Activated CD4-positive, alpha-beta T cell treated with anti-CD3 and anti-CD28 coated beads, Interleukin-2, amount 10 ng/mL, durations not matched to agents 24 days and 14 days (primary cell): ENCODE measurements at places on chromosomes 7 and 10. TPM values are rescaled to one million over a fixed set of nuclear protein-coding genes. Genes with fewer than 3 reads are reported as not detected.

DNA sequence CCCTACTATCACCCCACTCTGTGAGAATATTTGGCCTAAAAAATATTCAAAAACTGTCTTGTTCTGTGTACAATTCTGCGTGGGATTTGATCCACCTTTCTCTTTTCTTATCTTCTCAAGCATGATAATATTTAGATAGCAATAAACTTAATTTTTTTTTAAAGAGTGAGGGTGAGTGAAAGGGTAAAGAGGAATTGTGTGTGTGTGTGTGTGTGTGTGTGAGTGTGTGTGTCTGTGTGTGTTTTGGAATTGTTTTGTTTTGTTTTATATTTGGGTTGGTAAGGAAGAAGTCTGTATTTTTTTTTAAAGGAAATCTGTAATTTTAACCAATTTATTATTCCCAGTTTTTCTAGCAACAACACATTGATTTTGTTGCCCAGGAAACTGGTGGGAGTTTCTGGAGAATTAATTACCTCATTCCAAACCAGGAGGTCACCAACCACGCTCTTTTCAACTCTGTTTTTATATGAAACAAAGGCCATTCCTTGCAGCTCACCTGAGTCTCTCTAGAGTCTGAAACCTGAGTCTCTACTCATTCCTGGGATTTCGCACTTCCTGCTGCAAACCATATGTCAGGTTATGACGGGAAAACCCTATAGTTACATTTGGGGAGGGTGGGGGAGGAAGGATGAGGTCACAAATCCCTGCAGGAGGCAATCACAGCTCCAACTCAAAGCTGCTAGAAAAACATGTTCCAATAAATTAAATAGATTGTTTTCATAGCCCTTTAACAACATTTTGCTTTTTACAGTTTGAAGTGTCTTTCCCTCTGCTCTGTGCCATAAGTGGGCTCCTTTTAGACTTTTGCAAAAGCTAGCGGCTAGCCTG is 38.1 kb upstream of the XPNPEP1 start:
- H3K4me3 ChIP-seq = no peak overlapping the region
- H3K27me3 ChIP-seq = peaks cover 5% of the 10 kb centered on the region
- H3K4me1 ChIP-seq = peaks cover 2% of the 10 kb centered on the region

- no peak overlapping the region for H3K4me3 ChIP-seq
- H3K27me3 ChIP-seq = no peaks in the 10 kb centered on the region
- no peaks in the 10 kb centered on the region for H3K4me1 ChIP-seq
- DNase-seq = no peak
- H3K36me3 ChIP-seq = no peaks in the 10 kb centered on the region
- H3K27ac ChIP-seq = no peak overlapping the region
Measured at GRCh38 chr7:111931016-111931517, 275.1 kb downstream of the DOCK4 start.

- no peak overlapping the region for H3K27ac ChIP-seq
- H3K27me3 ChIP-seq = no peaks in the 10 kb centered on the region
- no peak for DNase-seq
- no peaks in the 10 kb centered on the region for H3K4me1 ChIP-seq
Measured at GRCh38 chr7:92602352-92603088, 12.3 kb upstream of the FAM133B start.

- peaks cover 61% of the 10 kb centered on the region for H3K27me3 ChIP-seq
- H3K4me1 ChIP-seq = peaks cover 4% of the 10 kb centered on the region
- H3K27ac ChIP-seq = no peak overlapping the region
- H3K4me3 ChIP-seq = peak overlapping the region; percentile 34
Measured at GRCh38 chr7:128915841-128916642, 5.5 kb upstream of the KCP start.

DNA sequence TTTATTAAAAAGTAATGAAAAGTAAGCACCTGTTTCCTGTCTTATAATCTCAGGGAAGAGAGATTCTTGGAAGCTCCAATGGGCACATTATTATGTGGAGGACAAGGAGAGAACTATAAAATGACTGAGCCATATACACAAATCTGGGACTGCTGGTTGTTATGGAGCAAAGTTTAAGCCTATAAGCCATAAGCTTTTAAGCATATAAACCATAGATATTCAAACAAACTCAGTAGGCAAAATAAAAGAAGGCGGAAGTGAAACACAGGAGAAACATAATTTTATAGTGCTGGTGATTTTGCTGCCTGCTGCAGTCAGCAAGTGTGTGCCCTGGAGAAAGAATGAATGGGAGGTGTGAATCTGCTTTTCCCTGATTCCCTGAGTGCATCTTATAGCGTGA is 274.4 kb downstream of the KIF20B start:
- no peak overlapping the region for H3K27ac ChIP-seq
- H3K4me1 ChIP-seq = no peaks in the 10 kb centered on the region
- no peaks in the 10 kb centered on the region for H3K27me3 ChIP-seq
- no peaks in the 10 kb centered on the region for H3K36me3 ChIP-seq
- DNase-seq = no peak

DNA sequence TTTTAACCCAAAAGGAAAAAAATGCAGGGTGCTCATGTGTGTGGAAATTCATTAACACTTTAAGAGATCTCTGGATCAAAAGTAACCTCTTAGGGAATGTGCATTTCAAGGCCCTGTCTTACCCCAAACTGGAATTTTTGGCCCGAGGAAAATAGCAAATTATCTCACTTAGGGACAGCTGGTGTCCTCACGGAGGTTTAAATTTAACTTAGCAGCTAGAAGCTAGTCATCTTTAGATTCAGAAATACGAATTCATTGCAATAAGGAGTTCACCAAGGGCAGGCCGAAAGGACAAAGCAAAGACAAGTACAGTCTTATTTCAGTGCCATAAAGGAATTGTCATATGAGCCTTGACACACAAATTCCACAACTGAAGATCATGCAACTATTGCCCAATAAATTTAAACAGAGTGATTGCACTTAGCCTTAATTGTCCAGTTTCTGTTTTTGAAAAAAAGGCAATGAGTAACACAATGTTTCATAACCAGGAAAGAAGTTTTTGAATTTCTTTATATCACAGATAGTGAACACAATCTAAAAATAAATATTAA is 22.4 kb upstream of the SEMA3C start:
- H3K4me1 ChIP-seq = no peaks in the 10 kb centered on the region
- no peaks in the 10 kb centered on the region for H3K27me3 ChIP-seq
- DNase-seq = no peak
- H3K4me3 ChIP-seq = no peak overlapping the region

C7orf57 gene
- 0.14 TPM in 2 replicates for total RNA-seq

- H3K27ac ChIP-seq = peak overlapping the region; percentile 58
- peak overlapping the region; percentile 5 for H3K4me3 ChIP-seq
- DNase-seq = no peak
- H3K36me3 ChIP-seq = peaks cover 88% of the 10 kb centered on the region
Measured at GRCh38 chr10:100357059-100357858, 10.2 kb downstream of the SCD start.

AKR1B15 gene
- total RNA-seq = not detected in 2 replicates

SLC29A4 gene
- total RNA-seq = 1.1 and 1.8 TPM in 2 replicates

SPDYE3 gene
- not detected in 2 replicates for total RNA-seq

DNA sequence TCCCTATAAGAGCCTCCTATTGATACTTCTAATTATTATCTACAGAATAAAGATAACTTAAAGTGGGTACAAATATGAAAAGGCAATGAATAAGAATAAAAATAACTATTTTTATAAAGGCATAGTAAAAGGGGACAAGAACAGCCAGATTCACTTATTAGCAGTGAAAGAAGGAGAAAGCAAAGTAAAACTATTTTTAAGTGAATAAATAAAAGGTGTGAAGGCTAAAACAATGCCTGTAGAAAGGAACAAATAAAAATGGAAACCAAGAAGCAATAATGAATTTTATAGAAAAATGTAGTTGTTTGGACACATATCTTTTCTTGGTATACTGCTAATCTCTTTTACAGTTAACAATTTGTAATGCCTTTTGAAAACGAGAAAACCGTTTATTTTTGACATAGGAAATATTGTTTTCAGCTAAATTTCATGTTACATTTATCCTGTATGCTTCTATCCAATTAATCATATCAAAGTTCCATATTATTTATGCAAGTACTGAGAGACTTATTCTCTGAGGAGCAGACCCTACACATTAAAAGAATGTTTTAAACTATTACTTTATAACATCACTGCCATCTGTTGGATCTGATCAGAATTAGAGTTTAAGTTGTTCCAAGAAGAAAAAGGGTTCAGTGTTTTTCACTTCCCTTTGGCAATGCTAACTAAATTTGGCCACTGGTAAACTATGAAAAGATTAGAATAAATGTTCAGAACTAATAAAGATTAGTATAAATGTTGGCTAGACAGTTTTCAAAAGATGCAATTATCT is 59.1 kb downstream of the ARMC3 start:
- no peak overlapping the region for H3K4me3 ChIP-seq
- H3K4me1 ChIP-seq = peaks cover 5% of the 10 kb centered on the region
- DNase-seq = no peak
- no peaks in the 10 kb centered on the region for H3K36me3 ChIP-seq
- H3K27ac ChIP-seq = no peak overlapping the region
- H3K27me3 ChIP-seq = peaks cover 21% of the 10 kb centered on the region

- DNase-seq = no peak
- H3K4me3 ChIP-seq = peak overlapping the region; percentile 88
- H3K27me3 ChIP-seq = peaks cover 8% of the 10 kb centered on the region
- H3K4me1 ChIP-seq = peaks cover 29% of the 10 kb centered on the region
- H3K36me3 ChIP-seq = no peaks in the 10 kb centered on the region
Measured at GRCh38 chr10:72692994-72693781, 1.2 kb downstream of the MCU start.

IFT22 gene
- total RNA-seq = 5.9 and 6.6 TPM in 2 replicates

DNA sequence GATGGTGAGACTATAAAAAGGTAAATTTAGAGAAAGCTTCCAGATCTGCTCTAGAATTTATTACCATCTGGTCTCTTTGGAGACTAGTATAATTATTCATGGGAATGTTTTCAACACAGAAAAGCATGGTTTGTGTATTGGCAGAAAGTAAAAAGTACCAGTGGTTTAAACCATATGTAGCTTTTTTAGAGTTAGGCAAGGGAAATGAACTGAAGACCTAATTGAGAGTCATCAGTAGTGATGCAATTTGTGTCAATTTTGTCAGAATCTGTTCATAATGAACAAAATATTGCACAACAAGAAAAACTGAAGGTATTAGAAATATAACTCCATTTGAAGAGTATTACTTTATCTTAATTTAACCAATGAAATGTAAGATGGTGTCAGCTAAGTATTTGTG is 181.4 kb downstream of the ADK start:
- H3K36me3 ChIP-seq = peaks cover 19% of the 10 kb centered on the region
- H3K4me3 ChIP-seq = no peak overlapping the region
- H3K4me1 ChIP-seq = no peaks in the 10 kb centered on the region
- no peak for DNase-seq
- H3K27ac ChIP-seq = no peak overlapping the region
- H3K27me3 ChIP-seq = no peaks in the 10 kb centered on the region

GRCh38 chr10:36423821-36424248 is 701.6 kb upstream of the ANKRD30A start:
- H3K27ac ChIP-seq = no peak overlapping the region
- DNase-seq = no peak
- no peak overlapping the region for H3K4me3 ChIP-seq
- H3K27me3 ChIP-seq = no peaks in the 10 kb centered on the region
- H3K36me3 ChIP-seq = no peaks in the 10 kb centered on the region

DNA sequence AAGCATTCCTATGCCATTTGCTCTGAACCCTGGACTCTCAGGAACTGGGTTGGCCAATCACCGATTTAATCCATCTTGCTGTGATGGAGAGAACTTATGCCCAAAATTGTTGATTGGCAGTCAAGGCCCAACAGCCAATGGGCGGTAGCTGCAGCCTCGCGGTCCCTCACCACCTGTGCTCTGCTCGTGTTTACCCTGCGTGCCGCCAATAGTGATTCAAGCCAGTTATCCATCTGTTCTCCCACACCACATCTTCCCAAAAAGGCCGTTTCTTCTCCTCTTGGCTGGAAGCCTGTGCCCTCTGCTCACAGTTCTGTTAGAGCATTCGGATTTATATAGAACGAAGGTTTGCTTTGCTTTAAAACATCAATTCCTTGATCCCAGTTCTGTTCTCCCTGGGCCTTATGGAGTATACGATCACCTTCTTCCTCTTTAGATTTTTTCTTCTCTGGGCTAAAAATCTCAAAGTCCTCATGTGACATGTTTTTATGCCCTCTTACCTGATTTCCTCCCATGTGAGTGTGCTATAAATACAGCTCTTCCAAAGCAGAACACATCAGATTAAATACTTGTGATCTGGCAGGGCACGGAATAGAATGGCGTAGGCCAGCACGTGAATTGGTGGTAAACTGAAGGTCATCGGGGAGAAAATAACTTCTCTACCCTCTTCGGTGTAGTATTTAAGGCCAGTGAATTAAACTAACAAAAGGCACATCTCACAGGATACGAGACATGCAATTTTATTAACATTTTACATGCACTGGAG is 212.8 kb downstream of the NSUN6 start:
- no peak overlapping the region for H3K27ac ChIP-seq
- H3K4me3 ChIP-seq = no peak overlapping the region
- no peaks in the 10 kb centered on the region for H3K36me3 ChIP-seq
- no peak for DNase-seq

DNA sequence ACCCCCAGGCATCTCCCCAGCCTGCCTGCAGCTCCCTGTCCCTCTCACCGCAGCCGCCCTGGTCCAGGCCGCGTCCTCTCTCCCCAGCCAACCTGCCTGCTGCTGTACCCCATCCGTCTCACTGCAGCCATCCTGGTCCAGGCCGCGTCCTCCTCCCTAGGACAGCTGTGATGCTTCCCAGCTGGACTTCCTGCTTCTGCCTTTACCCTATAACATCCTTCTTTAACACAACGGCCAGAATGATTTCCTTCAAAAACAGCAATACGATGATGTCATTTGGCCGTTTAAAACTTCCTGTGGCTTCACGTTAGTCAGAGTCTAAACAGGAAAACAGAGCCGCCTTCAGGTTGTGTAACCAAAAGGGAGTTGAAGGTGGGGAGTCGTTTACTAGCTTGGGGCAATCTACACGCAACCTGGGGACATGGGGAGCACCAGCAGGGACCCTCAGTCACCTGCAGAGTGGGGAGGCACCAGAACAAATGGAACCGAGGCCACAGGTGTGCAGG is 32.2 kb upstream of the ZFAND2A start:
- peak overlapping the region; percentile 96 for H3K27ac ChIP-seq
- DNase-seq = peak; percentile 82
- peaks cover 14% of the 10 kb centered on the region for H3K36me3 ChIP-seq

- H3K36me3 ChIP-seq = peaks cover 8% of the 10 kb centered on the region
- no peak overlapping the region for H3K4me3 ChIP-seq
- DNase-seq = peak; percentile 60
- H3K4me1 ChIP-seq = peaks cover 18% of the 10 kb centered on the region
Measured at GRCh38 chr7:27183682-27184336, 1.2 kb downstream of the HOXA11 start.

GRCh38 chr7:7596176-7596575 is 29.5 kb downstream of the MIOS start:
- no peak for DNase-seq
- no peak overlapping the region for H3K27ac ChIP-seq
- H3K27me3 ChIP-seq = no peaks in the 10 kb centered on the region
- H3K36me3 ChIP-seq = peaks cover 36% of the 10 kb centered on the region
- H3K4me1 ChIP-seq = no peaks in the 10 kb centered on the region

- H3K27ac ChIP-seq = no peak overlapping the region
- H3K4me3 ChIP-seq = no peak overlapping the region
- DNase-seq = no peak
- H3K27me3 ChIP-seq = peaks cover 2% of the 10 kb centered on the region
- H3K4me1 ChIP-seq = peaks cover 41% of the 10 kb centered on the region
Measured at GRCh38 chr10:70595566-70596016, 7.0 kb downstream of the PRF1 start.
